Fibroblast of upper back skin (primary cell): ENCODE measurements at places on chromosomes 12 and 14.

DNA sequence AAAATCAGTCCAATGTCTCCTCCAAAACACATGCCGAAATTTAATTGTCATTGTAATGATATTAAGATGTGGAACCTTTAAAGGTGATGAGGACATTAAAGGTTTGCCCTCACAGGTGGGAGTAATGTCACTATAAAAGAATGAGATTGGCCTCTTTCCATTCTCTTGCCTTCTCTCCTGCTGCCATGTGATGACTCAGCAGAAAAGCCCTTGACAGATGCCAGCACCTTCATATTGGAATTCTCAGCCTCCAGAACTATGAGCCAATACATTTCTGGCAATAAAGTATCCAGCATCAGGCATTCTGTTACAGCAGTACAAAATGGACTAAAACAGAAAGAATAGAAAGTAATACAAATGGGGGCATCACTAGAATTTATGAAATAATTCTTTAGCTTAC lies 609.7 kb downstream of the SLC16A7 start:
- DNase-seq: peak; percentile 78

- no peak for DNase-seq
Measured at GRCh38 chr12:40142001-40142744, 36.3 kb upstream of the SLC2A13 start.

- DNase-seq: no peak
Measured at GRCh38 chr12:82838131-82838551, 151.4 kb downstream of the TMTC2 start.

- no peak for DNase-seq
Measured at GRCh38 chr14:38745861-38746260, 357.2 kb downstream of the SEC23A start.

GRCh38 chr12:110352401-110352800 lies 51.1 kb downstream of the ANAPC7 start:
- DNase-seq: no peak

- no peak for DNase-seq
Measured at GRCh38 chr12:75581515-75581914, 70.1 kb upstream of the KRR1 start.

DNA sequence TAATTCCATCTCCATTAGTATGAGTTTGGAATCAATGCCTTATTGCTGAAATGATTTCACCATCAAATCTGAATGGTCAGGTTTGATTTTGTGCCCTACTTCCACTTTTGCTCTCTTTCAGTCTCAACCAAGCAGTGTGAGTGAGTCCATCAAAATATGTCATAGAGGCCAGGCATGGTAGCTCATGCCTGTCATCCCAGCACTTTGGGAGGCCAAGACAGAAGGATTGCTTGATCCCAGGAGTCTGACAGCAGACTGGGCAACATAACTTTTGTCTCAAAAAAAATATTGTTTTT lies 22.0 kb upstream of the HSP90B1 start:
- DNase-seq: no peak

DNA sequence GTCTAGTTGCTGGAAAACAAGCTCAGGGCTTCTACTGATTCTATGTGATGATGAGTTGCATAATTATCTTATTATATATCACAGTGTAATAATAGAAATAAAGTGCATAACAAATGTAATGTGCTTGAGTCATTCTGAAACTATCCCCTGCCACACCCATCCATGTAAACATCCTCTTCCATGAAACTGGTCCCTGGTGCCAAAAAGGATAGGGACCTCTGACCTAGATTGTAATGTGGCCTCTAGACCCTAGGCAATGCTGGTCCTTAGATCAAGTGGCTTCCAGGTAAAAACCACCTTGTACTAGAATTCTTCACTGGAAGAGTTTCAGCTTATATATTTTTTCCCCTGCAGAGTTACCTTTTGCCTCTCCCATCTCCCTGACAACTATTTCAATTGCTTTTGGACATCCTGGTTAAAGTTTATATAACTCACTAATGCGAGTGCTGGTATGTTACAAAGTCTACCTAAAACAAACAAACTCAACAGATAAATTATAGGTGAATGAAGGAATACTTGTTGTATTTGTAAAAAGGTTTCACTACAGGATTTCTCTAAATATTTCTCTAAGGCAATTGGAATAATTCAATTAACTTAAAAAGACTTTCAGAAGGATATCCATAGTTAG lies 462.5 kb downstream of the NAV3 start:
- DNase-seq: peak; percentile 39
